ENCODE measurements at places on chromosomes 3 and 15. TPM values are rescaled to one million over a fixed set of nuclear protein-coding genes. Genes with fewer than 3 reads are reported as not detected.
A peak's percentile ranks its signal among the peaks of the same experiment; 100 is the strongest.

DNA sequence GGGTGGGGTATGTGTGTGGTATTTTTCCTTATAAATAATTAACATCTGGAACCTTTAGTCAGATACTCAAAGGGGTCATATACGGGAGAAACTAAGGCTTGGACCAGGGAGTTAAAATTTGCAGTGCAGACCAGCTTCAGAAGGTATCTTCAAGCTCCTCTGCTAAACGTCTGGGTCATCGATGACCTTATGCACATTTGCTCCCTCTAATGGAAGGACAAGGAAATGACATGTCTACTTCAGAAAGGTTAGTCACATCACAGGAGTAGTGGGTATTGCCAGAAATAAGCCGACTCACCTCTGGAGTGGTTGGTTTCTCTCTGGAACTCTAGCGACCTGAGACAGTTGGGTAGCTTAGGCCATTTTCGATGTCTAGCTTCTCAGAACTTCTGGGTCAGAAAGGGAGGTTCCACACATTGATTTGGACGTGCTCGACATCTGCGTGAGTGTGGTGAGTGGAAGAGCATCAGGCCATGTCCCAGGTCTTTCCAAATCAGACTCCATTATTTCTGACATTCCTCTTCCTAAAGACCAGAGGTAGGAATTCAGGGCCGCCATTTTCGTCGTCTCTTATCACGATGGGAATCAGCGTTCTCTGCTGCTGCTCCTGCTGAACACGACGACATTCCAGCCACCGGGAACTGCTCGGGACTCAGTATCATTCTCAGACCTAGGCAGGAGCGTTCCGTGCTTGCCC lies 31.8 kb upstream of the RASA2 start:
- no peaks in the 10 kb centered on the region for H3K27me3 ChIP-seq
- DNase-seq: no peak
- H3K36me3 ChIP-seq: no peaks in the 10 kb centered on the region
- no peak overlapping the region for H3K4me3 ChIP-seq
- H3K4me1 ChIP-seq: peaks cover 42% of the 10 kb centered on the region

The IL16 gene
- 24.9 TPM for total RNA-seq

GRCh38 chr15:65785151-65785550 lies 6.9 kb downstream of the DENND4A start:
- no peaks in the 10 kb centered on the region for H3K36me3 ChIP-seq
- no peak overlapping the region for H3K27ac ChIP-seq
- no peak for DNase-seq
- H3K4me3 ChIP-seq: no peak overlapping the region
- no peaks in the 10 kb centered on the region for H3K27me3 ChIP-seq

- no peaks in the 10 kb centered on the region for H3K27me3 ChIP-seq
- H3K4me3 ChIP-seq: no peak overlapping the region
- H3K4me1 ChIP-seq: no peaks in the 10 kb centered on the region
- no peak overlapping the region for H3K27ac ChIP-seq
- no peak for DNase-seq
These were observed 11.7 kb upstream of the CCK start for GRCh38 chr3:42277676-42278075.

DNA sequence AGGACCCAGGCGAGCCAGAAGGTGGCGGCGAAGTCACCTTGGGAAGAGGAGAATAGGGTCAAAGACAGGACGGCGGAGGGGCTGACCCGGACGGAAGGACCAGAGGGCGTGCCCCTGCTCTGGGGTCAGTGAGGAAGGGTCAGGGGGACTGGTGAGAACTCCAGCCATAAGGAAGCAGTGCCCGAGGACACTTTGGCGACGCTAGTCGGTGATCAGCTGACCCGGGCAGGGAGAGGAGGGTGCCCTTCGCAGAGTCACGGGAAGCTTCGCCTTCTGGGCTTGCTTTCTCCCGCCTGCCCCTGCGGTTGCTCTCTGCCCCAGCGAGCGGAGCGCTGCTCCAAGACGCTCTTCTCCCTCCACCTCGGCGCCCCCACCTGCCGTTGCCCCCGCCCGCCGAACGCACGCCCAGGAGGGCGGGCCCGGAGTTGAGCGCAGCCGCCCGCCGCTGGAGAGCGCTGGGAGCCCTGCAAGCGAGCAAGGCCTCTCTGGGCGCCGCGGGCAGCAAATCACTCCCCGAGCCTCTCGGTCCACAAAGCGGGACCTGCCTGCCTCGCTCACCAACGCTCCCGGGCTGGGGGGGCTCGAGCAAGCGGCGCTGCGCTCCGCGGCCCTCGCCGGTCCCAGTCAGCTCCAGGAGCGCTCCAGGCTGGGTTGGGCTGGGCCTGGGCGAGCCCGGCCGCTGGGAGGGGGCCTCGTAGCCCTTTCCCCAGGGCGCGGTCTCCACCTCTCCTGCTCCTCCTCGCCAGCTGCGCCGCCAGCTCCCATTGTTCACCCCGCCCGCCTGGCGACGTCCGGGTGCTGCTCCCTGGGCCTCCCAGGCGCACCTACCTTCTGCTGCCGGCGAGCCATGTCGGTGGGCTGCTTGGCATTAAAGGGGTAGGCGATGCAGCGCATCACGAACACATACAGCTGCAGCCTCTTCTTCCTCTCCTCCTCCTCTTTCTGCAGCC lies 1.2 kb downstream of the CADPS start:
- no peaks in the 10 kb centered on the region for H3K36me3 ChIP-seq
- H3K4me3 ChIP-seq: peak overlapping the region; percentile 58
- peaks cover 38% of the 10 kb centered on the region for H3K27me3 ChIP-seq
- no peak overlapping the region for H3K27ac ChIP-seq

DNA sequence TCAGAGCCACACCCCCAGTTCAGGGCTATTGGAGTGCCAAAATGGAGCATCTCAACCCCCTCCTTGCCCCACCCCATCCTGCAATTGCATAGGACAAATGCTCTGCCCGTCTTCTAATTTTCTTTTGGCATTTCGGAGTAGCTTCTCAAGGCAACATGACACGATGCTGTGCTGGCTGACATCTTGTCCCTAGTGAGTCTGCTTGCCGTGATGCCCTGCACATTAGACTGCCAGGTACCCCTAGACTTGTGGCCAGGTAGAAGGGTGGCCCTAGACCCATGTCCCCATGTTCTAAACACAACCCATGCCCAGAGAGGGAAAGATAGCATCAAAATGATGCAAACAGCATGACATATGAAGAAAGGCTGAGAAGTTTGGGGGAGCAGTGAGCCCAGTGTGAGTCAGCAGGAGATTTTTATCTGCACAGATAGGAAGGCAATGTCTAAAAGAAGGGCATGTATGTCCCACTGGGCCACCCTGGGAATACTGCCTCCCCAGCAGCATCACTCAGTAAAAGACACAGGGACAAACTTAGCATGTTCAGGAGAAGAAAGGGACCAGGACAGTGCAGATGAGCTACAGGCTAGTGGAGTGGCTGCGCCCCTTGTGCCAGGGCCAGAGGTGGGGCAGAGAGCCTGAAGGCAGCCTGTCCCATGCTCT lies 36.8 kb downstream of the CA12 start:
- no peak overlapping the region for H3K4me3 ChIP-seq
- H3K27ac ChIP-seq: no peak overlapping the region
- no peak for DNase-seq

DNA sequence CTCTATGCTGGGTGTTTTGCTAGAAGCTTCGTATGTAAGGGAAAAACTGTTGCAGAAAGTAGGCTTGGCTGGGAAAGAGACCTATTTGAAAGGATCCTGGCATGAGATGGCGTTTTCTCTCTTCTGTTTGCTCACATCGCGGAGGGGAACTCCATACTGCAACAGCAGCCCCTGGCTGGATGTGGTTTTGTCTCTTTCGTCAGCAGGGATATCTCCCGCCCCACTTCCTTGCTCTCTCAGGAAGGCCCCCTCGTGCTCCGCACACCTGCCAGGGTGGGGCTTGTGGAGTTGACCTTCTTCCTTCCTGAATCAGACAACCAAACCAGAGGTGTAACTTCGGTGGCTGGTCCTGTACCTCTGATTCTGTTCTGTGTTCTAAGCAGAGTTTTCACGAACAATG lies 26.4 kb upstream of the MYZAP start:
- H3K4me3 ChIP-seq: no peak overlapping the region
- peaks cover 27% of the 10 kb centered on the region for H3K4me1 ChIP-seq
- no peak overlapping the region for H3K27ac ChIP-seq

The CNTN4 gene
- 8.8 TPM for total RNA-seq

The MORC1 gene
- not detected for total RNA-seq

The DPPA2 gene
- not detected for total RNA-seq

DNA sequence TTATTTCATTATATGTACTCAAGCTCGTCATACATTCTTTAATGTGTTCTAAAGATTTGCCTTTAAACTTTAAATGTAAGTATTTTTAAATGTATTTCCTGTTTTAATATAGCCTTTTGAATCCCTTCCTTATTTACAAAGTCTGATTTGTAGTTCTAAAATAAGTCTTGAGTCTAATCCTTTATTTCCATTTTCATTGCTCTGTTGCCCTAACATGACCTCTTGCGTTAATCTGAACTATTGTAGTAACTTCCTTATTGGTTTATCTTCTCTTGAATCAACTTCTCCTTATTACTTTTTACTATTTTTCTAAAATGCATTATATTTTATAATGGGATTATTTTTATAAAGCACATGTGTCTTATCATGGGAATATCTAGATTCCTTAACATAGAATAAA lies 24.0 kb downstream of the KNL1 start:
- no peak overlapping the region for H3K4me3 ChIP-seq
- no peak for DNase-seq
- H3K27ac ChIP-seq: no peak overlapping the region
- H3K27me3 ChIP-seq: no peaks in the 10 kb centered on the region
- no peaks in the 10 kb centered on the region for H3K36me3 ChIP-seq
- H3K4me1 ChIP-seq: no peaks in the 10 kb centered on the region

DNA sequence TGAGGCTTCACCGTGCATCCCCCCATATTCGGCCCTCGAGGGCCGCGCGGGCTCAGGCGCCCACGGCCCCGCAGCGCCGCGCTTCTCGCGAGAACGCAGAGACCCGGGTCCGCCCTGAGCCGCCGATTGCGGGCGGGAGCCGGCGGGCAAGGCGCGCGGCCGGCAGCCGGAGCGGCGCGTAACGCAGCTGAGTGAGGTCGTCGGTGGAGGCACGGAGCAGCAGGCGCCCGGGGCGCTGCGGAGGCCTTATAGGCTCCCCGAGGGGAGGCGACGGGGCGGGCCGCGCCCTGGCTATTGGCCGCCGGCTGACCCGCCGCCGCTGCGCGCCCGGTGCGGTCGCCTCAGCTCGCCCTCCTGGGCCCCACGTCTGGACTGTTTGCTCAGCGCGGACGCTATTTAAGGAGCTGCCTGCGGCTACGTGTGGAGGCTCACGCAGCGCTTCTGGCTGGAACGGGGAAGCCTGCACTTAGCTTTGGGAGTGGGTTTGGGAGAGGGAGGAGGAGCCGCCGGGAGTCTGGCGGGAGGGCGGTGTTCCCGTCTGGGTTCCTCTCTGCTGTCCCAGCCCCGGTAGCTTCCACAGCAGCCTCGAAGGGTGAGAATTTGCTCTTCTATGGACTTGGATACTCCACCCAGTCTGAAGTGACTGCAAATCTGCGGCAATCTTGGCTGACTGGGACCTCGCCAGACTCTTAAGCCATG lies at the start of gene PLOD2:
Gene PLOD2, minus strand, starts transcription at position 221 of the 699 bp plus-strand sequence. Its CDS starts 195 bp downstream, at position 26.
- peaks cover 43% of the 10 kb centered on the region for H3K4me1 ChIP-seq
- no peaks in the 10 kb centered on the region for H3K36me3 ChIP-seq
- H3K27me3 ChIP-seq: no peaks in the 10 kb centered on the region
- peak within 1 kb of the TSS; percentile 91 for H3K4me3 ChIP-seq
- H3K27ac ChIP-seq: peak within 1 kb of the TSS; percentile 99

The PEX11A gene
- 10.8 TPM for total RNA-seq

- H3K4me1 ChIP-seq: peaks cover 3% of the 10 kb centered on the region
- no peaks in the 10 kb centered on the region for H3K27me3 ChIP-seq
- no peak for DNase-seq
- H3K4me3 ChIP-seq: no peak overlapping the region
- H3K36me3 ChIP-seq: peaks cover 12% of the 10 kb centered on the region
These were observed 58.9 kb downstream of the LMCD1 start for GRCh38 chr3:8560366-8561007.

GRCh38 chr3:195153130-195153529 lies 117.8 kb downstream of the XXYLT1 start:
- H3K27ac ChIP-seq: peak overlapping the region; percentile 88
- H3K27me3 ChIP-seq: no peaks in the 10 kb centered on the region
- peak overlapping the region; percentile 2 for H3K4me3 ChIP-seq
- no peak for DNase-seq

The TUSC7 gene
- not detected for total RNA-seq

GRCh38 chr3:118088696-118089095 lies 946.0 kb downstream of the IGSF11 start:
- DNase-seq: no peak
- H3K27me3 ChIP-seq: no peaks in the 10 kb centered on the region
- H3K27ac ChIP-seq: no peak overlapping the region
- H3K4me3 ChIP-seq: no peak overlapping the region
- H3K36me3 ChIP-seq: no peaks in the 10 kb centered on the region
- no peaks in the 10 kb centered on the region for H3K4me1 ChIP-seq

The RUBCN gene
- total RNA-seq: 45.7 TPM

DNA sequence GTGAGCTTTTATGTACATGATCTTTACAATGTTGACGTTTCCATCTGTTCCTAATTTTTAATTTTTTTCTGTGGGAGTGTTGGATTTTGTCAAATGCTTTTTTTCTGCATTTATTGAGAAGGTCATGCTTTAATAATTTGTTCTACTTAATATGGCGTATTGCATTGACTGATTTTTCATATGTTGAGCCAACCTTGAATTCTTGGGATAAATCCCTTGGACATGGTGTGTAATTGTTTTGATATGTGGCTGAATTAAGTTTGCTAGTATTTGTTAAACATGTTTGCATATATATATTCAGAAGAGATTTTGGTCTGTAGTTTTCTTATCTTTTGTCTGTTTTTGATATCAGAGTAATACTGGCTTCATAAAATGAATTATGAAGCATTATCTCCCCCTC lies 256.7 kb downstream of the EDEM1 start:
- H3K4me3 ChIP-seq: no peak overlapping the region
- no peaks in the 10 kb centered on the region for H3K36me3 ChIP-seq
- no peak overlapping the region for H3K27ac ChIP-seq
- no peaks in the 10 kb centered on the region for H3K4me1 ChIP-seq
- no peak for DNase-seq

The PEX5L gene
- 0.06 TPM for total RNA-seq

DNA sequence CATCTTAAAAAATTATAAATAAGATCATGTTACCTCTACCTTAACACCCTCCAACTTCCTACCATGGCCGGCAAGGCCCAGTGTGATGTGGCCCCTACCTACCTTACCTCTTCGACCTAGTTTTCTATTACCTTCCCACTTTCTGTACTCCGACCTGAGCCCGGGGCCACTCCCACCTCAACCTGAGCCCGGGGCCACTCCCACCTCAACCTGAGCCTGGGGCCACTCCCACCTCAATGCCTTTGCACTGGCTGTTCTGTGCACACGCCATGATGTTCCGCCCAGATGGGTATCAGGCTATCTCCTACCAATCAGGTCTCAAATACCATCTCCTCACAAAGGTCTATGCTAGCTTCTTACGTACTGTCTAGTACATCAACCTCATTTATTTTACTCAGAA lies 66.8 kb upstream of the XXYLT1 start:
- no peak overlapping the region for H3K4me3 ChIP-seq
- DNase-seq: no peak
- H3K4me1 ChIP-seq: no peaks in the 10 kb centered on the region
- no peaks in the 10 kb centered on the region for H3K27me3 ChIP-seq

DNA sequence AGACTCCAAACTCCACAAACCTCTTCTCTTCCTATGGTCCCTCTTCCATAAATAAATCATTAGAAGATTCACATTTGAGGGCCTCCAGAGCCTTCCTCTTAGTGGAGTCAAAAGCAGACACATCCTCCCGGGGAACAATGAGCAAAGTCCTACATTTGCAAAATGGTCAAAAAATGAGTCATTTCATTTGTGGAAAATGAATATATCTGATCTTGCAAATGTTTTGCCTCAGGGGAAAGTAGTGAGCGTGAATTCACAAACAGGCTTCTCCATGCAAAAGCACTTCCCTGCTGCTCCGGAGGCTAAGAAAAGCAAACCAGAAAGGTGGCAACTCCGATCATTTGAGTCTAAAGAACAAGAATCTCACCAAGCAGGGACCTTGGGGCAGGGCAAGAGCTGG lies 86.7 kb upstream of the IQSEC1 start:
- no peaks in the 10 kb centered on the region for H3K36me3 ChIP-seq
- H3K27ac ChIP-seq: no peak overlapping the region
- peaks cover 14% of the 10 kb centered on the region for H3K27me3 ChIP-seq
- no peak overlapping the region for H3K4me3 ChIP-seq

All from esophagus muscularis mucosa (tissue), 4 donors.